Metanephros (tissue), 2 donors: ENCODE measurements at places on chromosomes 11 and 22. TPM values are rescaled to one million over a fixed set of nuclear protein-coding genes. Genes with fewer than 3 reads are reported as not detected.

The OR5P2 gene
- total RNA-seq = 0.18 TPM

The MYBPC3 gene
- 0.23 TPM for total RNA-seq

The TRIM48 gene
- total RNA-seq = not detected

The ZNF280A gene
- not detected for total RNA-seq
